ENCODE measurements at places on chromosomes 6 and 20.

GRCh38 chr20:17679941-17680835 lies 1.9 kb downstream of the RRBP1 start:
- DNase-seq: no peak

- DNase-seq: no peak
Observed at GRCh38 chr6:30075790-30076732, 492 bp upstream of the RNF39 start.

GRCh38 chr6:51057296-51057695 lies 238.6 kb downstream of the TFAP2B start:
- DNase-seq: no peak

DNA sequence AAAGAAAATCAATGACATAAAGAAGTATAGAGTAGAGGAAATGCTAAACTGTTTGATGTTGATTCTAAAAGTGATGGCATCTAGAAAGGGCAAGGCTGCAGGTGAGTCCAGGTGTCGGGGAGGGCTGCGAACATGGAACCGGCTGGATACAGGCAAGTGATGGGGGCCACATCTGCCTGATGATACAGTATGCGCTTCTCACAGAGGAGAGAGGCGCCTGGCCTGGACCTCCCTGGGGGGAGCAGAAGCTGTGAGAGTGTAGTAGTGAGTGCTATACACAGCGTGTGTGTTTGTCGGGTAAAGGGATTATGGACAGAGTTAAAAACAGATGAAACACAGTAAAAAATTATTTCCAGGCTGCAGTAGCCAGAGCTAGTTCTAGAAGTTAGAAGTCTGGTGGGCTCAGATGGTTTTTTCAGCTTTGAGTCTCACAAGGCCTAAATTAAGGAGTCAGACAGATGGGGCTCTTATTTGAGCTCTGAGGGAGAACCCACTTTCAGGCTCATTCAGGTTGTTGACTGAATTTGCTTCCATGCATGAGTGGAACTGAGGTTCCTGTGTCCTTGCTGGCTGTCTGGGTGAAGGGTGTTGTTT lies 195.8 kb upstream of the ARG1 start:
- no peak for DNase-seq

GRCh38 chr6:125797120-125797885 lies 6.5 kb downstream of the NCOA7 start:
- DNase-seq: no peak

Data from hematopoietic multipotent progenitor cell (in vitro differentiated cells).